Activated naive CD4-positive, alpha-beta T cell treated with Interleukin-2 at 50 U/mL for 16 hours (primary cell): ENCODE measurements at places on chromosomes 3 and 15.

DNA sequence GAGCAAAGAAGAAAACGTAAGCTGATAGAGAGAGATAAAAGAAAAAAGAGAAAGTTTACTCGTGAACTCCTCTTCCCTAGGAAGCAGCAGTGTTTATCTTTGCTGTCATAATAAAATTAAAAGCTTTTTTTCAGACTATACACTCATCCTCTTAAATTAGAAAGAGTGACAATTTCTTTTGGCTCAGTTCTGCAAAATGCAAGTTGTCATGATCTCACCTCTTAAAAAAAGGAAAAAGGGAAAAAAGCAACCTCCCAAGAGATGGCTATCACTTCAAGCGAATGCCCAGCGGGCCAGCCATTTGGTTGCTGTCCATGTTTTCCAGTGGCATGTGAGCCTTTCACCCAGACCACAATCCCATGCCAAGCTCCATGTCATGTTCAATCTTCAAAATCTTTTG is 7.0 kb upstream of the THBS1 start:
- DNase-seq, result no peak

DNA sequence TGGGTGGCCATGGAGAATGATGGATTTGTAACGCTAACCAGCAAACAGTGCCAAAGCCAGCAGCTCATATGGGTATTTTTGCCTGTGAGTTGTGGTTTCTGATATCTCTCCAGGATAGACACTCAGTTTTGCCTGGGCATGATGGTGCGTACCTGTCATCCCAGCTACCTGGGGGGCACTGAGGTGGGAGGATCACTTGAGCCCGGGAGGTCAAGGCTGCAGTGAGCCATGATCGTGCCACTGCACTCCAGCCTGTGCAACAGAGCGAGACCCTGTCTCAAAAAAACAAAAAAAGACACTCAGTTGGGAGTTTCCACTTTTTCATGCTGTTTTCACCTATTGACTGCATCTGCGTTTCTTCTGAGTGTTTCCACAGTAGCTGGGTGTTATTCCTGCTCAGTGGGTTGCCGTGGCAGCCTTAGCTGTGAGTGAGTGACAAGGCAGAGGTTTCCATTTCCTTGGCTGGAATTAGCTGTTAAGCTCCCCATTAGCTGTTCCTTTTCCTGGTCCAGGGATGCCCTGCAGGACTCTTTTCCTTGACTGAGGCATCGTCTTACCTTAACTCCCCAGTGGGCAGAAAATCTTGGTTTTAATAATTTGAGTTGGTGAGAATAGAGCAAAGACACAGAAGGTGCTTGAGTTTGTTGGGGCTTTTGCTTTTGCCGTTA is 14.2 kb upstream of the RPP14 start:
- DNase-seq, result no peak

DNA sequence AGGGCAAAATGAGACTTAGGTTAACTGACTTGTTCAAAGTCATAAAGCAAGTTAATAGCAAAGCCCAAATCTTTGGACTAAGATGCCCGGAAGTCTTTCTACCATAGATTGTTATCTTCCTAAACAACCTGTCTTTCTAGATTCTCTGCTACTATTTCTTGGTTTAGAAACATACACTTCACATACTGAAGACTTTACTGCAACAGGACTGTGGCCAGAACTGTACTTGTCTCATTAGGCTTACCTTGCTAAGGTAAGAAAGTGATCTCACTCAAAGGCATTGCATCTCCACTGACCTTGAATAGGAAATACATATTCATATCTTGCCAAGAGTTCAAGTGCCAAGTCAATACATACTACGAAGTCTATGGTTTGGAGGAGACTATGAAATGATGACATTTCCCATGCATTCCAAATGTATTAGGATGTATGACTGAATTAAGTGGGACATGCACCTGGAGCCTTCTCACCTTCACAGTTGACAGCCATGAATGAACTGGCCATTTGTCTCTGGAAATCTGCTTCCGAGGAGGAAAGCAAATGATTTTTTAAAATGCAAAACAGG is 5.0 kb downstream of the ZDHHC3 start:
- no peak for DNase-seq

GRCh38 chr3:184168363-184169120 is 6.1 kb upstream of the AP2M1 start:
- no peak for DNase-seq

GRCh38 chr3:173916799-173917198 is 519.3 kb downstream of the NLGN1 start:
- DNase-seq, result no peak

GRCh38 chr3:142614059-142614626 is 17.9 kb downstream of the PLS1 start:
- DNase-seq, result no peak

DNA sequence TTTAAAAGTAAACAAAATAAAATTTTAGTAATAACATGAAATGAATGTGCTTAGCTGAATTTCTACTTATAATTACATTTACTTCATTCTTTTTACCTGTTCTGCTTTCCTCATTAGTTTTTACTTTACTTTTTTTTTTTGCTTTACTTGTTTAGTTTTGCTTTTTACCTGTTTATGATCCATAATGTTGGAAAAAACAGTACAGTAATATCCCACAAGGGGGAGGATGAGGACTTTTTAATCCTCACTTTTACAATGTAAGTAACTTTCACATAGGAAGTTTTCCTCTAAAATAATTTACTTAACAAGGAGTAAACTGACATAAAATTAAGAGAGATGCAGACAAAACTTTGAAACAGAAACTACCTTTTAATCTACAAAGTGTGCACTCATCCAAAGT is 268.7 kb downstream of the TBC1D5 start:
- DNase-seq, result no peak

- no peak for DNase-seq
Measured at GRCh38 chr3:45644791-45645201, 44.4 kb upstream of the SACM1L start.

DNA sequence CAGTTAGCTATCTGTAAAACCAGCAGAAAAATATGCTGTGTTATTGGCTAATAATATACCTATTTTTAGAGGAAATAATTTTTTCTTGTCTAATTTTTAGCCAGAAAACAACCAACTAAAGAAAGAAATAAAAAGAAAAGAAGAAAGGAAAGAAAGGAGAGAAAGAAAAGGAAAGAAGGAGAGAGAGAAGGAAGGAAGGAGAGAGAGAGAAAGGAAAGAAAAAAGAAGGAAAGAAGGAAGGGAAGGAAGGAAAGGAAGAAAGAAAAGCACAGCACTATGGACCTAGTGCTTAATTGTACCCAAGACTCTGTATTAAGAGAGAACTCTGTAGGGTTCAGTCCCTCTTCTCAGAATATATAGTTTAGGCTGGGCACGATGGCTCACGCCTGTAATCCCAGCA is 3.3 kb upstream of the PAQR9 start:
- DNase-seq, result no peak

DNA sequence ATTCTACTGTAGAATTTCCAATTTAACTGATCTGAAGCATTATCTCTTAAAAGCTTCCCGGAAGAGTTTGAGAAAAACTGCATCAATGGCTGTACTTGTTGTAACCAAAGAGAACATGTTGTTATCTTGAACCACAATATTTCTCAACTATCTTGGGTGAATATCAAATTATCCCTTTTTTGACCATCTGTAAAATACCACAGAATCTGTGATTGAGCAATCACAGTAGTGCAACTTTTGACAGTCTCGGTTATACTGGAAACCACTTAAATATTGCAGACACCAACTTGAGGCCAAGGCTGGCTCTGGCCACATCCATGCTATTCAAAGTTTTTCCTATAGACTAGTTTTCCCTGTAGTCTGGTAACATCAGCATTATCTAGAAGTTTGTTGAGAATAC is 842.8 kb upstream of the EPHA6 start:
- no peak for DNase-seq

- DNase-seq, result no peak
Measured at GRCh38 chr15:75231836-75232235, 26.3 kb upstream of the GOLGA6C start.
